Panc1 (cell line): ENCODE measurements at places on chromosomes 16 and 17. TPM values are rescaled to one million over a fixed set of nuclear protein-coding genes. Genes with fewer than 3 reads are reported as not detected.

- DNase-seq: no peak
Observed at GRCh38 chr17:37592291-37592690, 16.9 kb downstream of the SYNRG start.

GRCh38 chr16:83959656-83960434 is 6.8 kb downstream of the OSGIN1 start:
- DNase-seq: no peak

DNA sequence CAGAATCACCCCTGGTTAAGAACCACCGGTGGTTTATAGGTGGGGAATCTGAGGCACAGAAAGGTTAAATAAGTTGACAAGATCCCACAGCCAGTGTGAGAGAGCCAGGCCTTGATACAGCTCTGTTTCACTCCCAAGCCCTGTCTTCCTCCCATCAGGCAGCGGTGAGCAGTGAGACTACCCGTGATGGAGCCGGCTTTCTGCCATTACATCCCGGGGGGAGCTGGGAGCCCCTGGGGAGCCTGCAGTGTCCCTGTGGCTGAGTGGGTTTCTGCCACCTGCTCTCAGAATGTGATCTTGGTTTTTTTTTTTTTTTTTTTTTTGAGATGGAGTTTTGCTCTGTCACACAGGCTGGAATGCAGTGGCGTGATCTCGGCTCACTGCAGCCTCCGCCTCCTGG is 66.4 kb downstream of the ABCC1 start:
- no peak for DNase-seq

DNA sequence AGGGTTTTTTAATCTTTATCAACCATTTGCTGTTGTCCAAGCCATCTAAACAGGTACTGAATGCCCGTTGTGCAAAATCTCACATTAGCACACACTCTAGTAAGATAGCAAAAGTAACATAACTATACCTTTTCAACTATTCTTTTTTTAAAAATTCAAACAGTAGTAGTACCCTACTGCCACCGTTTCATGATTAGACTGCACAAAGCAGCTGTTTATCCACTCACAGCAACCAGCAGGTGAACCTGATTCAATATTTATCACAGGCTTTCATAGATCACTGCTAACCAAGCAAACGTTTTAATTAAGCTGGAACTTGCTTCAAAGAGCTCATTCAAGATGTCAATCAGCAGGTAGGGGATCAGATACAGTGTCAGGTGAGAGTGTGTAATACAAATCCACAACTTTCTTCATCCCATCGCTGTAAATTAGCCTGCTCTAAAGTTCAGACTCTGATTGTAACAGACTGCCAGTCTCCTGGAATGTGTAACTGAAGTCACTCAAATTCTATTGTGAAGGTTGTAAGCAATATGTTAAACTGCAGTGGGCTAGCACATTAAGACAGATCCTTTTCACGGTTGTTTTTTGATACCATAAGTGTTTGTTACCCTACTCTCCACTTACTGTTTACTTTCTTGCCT is 47.3 kb downstream of the BRIP1 start:
- no peak for DNase-seq

GRCh38 chr16:14369734-14370598 is 260.1 kb downstream of the PARN start:
- no peak for DNase-seq

- DNase-seq: no peak
Observed at GRCh38 chr17:78824240-78824639, 16.4 kb downstream of the USP36 start.

DNA sequence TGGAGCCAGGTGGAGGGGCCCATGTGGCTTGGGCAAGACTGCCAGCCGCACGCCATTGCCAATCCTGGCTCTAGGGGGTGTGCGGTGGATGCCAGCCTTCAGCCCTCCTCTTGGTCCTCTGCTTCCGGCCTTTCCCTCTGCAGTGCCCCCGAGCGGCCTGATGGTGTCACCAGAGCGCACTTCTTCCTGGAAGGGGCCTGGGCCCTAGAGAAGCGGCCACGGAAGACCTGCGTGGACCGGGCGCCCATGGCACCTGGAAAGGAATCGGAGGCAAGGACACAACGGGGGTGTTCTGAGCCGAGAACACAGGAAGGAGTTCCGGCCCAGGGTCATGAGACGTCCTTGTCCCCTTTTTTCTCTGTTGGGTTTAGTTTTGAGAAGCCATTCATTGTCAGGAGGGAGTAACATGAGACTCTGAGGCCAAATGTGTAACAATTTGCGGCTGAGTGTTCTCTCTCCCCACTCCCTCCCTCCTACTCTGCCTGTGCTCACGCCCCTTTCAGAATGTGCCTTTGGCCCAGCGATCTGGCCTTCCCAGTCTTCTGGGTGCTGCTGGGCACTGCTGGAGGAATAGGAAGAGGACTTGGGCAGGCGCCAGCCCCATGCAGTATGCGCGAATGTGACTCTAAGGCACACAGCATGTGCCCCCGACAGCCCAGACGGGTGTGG is 92.8 kb downstream of the IRX3 start:
- DNase-seq: no peak

DNA sequence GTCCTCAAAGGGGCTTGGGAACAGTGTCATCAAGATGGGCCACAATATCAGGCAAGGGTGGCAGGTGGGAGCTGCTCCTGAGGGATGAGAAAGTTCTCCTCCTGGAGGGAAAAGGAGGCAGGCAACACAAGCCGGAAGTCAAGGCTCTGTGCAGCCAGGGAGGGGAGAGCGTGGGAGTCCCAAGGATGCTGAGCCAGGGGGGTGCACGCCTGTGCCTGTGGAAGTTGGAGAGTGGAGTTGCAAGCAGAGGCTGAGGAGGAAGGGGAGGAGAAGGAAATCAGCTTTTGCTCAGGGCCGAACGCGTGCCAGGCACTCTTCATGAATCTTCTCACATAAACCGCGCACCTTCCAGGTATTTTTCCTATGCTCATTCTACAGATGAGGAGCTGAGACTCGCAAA is 7.4 kb upstream of the SLC13A2 start:
- no peak for DNase-seq

DNA sequence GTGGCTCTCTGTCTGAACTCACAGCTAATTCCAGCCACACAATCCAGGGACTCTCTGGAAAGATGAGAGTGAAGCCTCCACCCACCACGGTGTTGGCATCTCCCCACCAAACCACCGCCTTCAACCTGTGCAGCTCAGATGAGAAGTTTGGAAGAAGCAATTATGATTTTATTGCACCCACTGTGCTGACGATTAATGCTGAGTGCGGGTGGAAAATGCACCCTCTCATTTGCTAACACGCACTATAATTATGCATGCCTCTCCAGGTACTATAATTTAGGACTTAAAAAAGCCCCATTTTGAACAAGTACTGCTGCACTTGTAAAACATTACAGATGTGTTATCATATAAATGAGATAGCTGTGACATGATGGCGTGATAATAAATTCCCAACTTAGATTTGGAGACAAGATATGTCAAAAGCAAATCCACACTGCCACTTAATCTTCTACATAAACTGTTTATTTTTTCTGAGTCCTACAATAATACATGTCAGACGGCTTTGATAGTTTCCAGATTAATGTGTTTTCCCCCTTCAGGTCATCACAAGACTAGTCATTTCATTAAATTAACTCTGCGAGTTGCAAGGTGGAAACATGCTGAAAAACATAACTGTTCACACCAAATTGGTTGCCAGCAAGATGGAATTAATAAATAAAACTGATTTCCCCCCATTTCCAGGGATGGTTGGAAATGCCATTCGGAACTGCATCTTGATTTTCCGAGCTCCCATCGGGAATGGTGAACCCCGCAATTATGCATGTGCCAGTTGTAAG is 466.5 kb upstream of the MAF start:
- no peak for DNase-seq

- no peak for DNase-seq
Observed at GRCh38 chr17:56457501-56457900, 136.0 kb upstream of the NOG start.

- no peak for DNase-seq
Observed at GRCh38 chr17:71349908-71350600, 770.8 kb upstream of the SOX9 start.

GRCh38 chr17:82874011-82874835 is 34.4 kb upstream of the ZNF750 start:
- DNase-seq: no peak

GRCh38 chr17:33164169-33164881 is 128.8 kb downstream of the ASIC2 start:
- no peak for DNase-seq

DNA sequence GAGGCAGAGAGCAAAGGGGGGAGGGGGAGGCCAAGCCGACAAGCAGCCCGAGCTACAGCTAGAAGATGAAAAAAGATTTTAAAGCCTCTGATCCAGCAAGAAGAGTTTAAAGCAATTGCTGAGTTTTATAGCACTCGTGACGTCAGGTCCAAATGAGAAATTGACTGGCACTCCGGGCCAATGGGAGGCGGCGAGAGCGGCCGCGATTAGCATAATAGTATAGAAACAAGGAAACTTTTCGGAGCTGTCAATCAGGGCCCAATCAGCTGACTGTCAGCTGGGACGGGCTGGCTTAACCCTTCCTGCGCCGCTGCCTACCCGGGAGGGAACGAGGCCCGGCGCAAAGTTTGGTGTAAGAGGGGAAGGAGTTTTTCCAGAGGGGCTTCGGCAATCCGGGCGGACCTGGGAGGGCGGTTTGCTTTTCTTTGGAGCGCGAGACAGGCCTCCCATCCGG is at the start of gene MAF:
TSS of gene MAF (minus strand) at position 100 of the 454 bp plus-strand sequence. CDS start 835 bp downstream, outside the sequence.
- no peak for DNase-seq

DNA sequence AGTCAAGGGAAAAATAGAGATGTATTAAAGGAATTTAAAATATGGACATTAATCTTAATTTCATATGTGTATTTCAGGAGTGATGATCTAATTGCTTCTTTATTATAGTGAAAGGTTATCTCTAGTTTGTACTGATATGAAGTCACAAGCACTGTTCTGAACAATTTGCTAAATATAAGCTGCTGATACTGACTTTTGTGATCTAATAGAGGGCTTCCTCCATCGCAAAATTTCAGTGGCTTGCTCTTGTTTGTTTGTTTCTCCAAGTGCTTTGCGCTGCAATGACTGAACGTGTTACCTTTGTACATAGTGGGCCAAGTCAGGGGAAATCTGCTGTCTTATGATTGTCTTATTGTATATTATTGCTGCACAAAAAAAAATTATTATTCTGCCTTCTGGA is 307.0 kb downstream of the KCNJ2 start:
- DNase-seq: no peak

- DNase-seq: no peak
Observed at GRCh38 chr17:50586421-50587247, 26.1 kb downstream of the CACNA1G start.

DNA sequence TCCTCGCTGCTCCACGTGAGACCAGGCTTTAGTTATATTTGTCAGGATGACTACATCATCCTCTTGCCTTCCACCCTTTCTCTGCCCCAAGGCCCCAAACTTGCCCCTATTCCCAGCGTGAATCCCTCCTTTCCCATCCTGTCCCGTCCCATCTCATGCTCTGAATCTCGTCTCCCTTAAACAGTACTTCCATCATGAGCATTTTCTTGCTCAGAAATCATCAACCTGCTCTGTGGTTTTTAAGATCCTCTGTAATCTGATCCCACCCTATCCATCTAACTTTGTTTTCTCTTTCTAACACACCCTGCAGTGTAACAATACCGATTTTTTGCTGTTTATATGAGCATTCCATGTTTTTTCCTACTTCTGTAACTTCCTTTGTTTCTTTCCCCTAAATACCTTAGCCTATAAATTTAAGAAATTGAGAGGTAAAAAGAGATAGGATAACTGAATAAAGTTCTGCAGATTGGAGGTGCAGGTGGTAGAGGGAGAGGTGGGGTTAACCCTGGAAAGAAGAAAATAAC is 39.7 kb downstream of the MRTFB start:
- DNase-seq: no peak

- DNase-seq: no peak
Observed at GRCh38 chr17:53148058-53148457, 674.7 kb upstream of the KIF2B start.

DNA sequence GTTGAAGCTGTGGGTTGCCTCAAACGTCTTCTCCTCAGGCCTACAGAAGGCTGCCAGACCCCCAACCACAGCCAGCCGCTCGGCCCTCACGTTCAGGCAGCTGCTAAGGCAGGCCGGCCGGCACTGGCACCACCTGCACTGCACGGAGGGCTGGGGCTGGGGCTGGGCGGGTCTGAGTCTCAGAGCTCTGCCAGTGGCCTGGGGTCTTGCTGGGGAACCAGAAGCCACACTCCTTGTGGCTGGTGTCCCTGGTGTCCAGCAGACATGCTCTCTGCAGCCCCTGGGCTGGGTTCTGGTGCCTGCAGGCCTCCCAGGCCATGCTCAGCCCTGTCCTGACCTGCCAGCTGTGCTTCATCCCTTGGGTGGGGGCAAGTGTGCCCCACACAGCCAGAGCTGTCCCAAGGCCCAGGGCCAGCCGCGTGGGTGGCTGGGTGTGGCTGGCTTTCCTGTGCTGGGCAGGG is 42.0 kb downstream of the BAHCC1 start:
- DNase-seq: no peak

- DNase-seq: no peak
Observed at GRCh38 chr16:65316808-65317207, 194.9 kb upstream of the CDH11 start.

- no peak for DNase-seq
Observed at GRCh38 chr17:62648956-62649294, 21.5 kb downstream of the MRC2 start.

- DNase-seq: no peak
Observed at GRCh38 chr17:27353033-27353460, 59.1 kb downstream of the WSB1 start.

CAPNS2 gene
- 1.4 TPM for total RNA-seq

ARL5C gene
- total RNA-seq: not detected

PIMREG gene
- 41.2 TPM for total RNA-seq

CRISPLD2 gene
- total RNA-seq: 12.9 TPM

TRIM72 gene
- total RNA-seq: 0.08 TPM

CES3 gene
- not detected for total RNA-seq

TBC1D3C gene
- not detected for total RNA-seq

STH gene
- not detected for total RNA-seq

MPV17L gene
- total RNA-seq: 10.4 TPM
